ENCODE measurements at places on chromosomes 16 and 17.
A peak's percentile ranks its signal among the peaks of the same experiment; 100 is the strongest.

- no peaks in the 10 kb centered on the region for H3K27me3 ChIP-seq
- H3K4me1 ChIP-seq: peaks cover 10% of the 10 kb centered on the region
- no peaks in the 10 kb centered on the region for H3K36me3 ChIP-seq
- no peak overlapping the region for H3K27ac ChIP-seq
- DNase-seq: no peak
- H3K4me3 ChIP-seq: no peak overlapping the region
Observed at GRCh38 chr16:83105279-83106077, 478.7 kb downstream of the CDH13 start.

- H3K36me3 ChIP-seq: no peaks in the 10 kb centered on the region
- H3K4me3 ChIP-seq: no peak overlapping the region
- no peak for DNase-seq
- no peak overlapping the region for H3K27ac ChIP-seq
- no peaks in the 10 kb centered on the region for H3K4me1 ChIP-seq
Observed at GRCh38 chr17:33277436-33278100, 15.5 kb downstream of the ASIC2 start.

GRCh38 chr16:4042581-4042980, 73.7 kb downstream of the ADCY9 start:
- no peak overlapping the region for H3K4me3 ChIP-seq
- H3K27me3 ChIP-seq: no peaks in the 10 kb centered on the region
- H3K27ac ChIP-seq: no peak overlapping the region

DNA sequence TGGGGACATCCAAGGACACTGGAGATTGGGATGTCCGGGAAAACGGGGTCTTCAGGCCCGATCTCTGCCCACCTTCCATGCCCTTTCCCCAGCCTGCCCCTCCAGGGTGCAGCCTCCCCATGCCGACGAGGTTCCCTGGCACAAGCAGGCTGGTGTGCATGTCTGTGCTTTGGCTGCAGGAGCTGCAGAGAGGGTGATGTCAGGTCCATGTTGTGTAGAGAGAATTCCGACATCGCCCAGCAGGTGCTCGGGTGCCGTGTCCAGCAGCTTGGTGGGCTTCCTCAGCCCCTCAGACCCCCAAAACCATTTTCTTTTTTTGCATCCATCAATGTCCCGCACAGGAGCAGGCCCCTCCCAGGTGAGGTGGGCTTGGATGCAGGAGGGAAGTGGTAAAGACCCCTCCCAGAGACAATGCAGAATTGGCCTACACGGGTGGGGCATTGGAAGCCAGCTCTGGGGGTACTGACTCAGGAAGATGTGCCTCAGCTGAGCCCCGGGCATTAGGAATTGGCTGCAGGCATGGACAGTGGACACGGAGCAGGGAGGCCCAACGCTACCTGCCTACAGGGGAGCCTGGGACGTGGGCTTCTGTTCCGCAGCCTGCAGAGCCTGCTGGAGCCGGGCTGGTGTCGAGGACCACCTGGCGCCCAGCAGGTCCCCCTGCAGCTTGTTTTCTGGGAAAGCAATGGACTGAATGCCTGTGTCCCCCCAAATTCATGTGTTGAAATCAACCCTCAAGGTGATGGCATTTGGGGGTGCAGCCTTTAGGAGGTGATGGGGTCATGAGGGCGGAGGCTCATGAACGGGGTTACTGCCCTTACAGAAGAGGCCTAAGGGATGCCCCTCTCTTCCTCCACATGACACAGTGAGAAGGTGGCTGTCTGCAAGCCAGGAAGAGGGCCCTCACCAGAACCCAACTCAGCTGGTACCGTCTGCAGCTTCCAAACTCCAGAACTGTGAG, 97.5 kb downstream of the METRNL start:
- H3K4me3 ChIP-seq: no peak overlapping the region
- no peak for DNase-seq
- H3K27me3 ChIP-seq: no peaks in the 10 kb centered on the region
- peaks cover 40% of the 10 kb centered on the region for H3K4me1 ChIP-seq
- no peak overlapping the region for H3K27ac ChIP-seq

GRCh38 chr17:75049057-75049456, 2.0 kb downstream of the KCTD2 start:
- H3K36me3 ChIP-seq: peaks cover 7% of the 10 kb centered on the region
- no peak for DNase-seq
- H3K27ac ChIP-seq: no peak overlapping the region
- H3K4me3 ChIP-seq: peak overlapping the region; percentile 100
- H3K4me1 ChIP-seq: peaks cover 21% of the 10 kb centered on the region

GRCh38 chr17:49496183-49496866, 1.2 kb downstream of the NGFR start:
- H3K4me1 ChIP-seq: peaks cover 19% of the 10 kb centered on the region
- H3K36me3 ChIP-seq: no peaks in the 10 kb centered on the region
- peak; percentile 84 for DNase-seq

- DNase-seq: peak; percentile 80
- no peaks in the 10 kb centered on the region for H3K36me3 ChIP-seq
- no peak overlapping the region for H3K4me3 ChIP-seq
- no peaks in the 10 kb centered on the region for H3K4me1 ChIP-seq
- H3K27ac ChIP-seq: no peak overlapping the region
Observed at GRCh38 chr17:51322390-51323029, 62.2 kb downstream of the UTP18 start.

- H3K4me1 ChIP-seq: peaks cover 14% of the 10 kb centered on the region
- H3K27me3 ChIP-seq: no peaks in the 10 kb centered on the region
- no peak for DNase-seq
- no peak overlapping the region for H3K27ac ChIP-seq
- no peaks in the 10 kb centered on the region for H3K36me3 ChIP-seq
- H3K4me3 ChIP-seq: no peak overlapping the region
Observed at GRCh38 chr17:69492410-69493071, 78.0 kb downstream of the MAP2K6 start.

DNA sequence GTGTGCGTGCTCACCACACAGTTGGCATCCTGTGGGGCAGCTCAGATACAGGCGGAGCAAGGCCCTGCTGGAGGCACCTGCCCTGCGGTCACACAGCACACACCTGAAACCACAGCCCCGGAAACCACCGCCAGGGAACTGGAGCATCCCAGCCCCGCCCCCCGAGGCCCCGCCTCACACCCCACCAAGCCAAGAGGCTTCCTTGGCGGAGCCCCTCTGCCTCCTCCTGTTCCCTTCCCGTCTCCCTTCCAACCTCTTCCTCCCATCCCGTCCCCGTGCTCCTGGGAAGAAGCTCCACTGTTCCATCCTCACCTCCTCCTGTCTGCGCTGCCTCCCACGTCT, 205.5 kb downstream of the NTN1 start:
- DNase-seq: no peak
- H3K27ac ChIP-seq: no peak overlapping the region
- no peaks in the 10 kb centered on the region for H3K36me3 ChIP-seq
- no peaks in the 10 kb centered on the region for H3K27me3 ChIP-seq

- DNase-seq: no peak
- no peaks in the 10 kb centered on the region for H3K27me3 ChIP-seq
- no peaks in the 10 kb centered on the region for H3K4me1 ChIP-seq
- no peak overlapping the region for H3K27ac ChIP-seq
- H3K4me3 ChIP-seq: no peak overlapping the region
- H3K36me3 ChIP-seq: no peaks in the 10 kb centered on the region
Observed at GRCh38 chr17:2863204-2863603, 67.0 kb downstream of the RAP1GAP2 start.

GRCh38 chr17:9309216-9309615, 266.4 kb downstream of the STX8 start:
- no peaks in the 10 kb centered on the region for H3K27me3 ChIP-seq
- no peak overlapping the region for H3K27ac ChIP-seq
- H3K36me3 ChIP-seq: no peaks in the 10 kb centered on the region
- no peaks in the 10 kb centered on the region for H3K4me1 ChIP-seq
- H3K4me3 ChIP-seq: no peak overlapping the region
- DNase-seq: no peak

DNA sequence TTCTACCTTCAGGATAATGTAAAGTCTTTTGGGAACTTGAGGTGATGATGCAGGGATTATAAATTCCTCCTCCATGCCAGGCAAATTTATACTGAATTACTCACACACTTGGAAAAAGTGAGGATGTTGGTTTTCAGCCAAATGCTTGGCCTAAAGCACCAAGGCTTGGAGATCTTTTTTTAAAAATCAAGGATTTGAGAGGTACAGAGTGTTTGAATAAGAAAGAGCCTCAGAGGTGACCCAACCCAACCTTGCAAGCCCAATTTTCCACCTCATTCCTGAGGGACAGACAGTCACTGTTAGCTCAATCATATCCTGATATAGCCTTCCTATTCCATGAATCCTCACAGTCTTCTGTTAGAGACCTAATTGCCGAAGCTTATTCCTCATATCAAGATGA, 14.0 kb downstream of the GRIN2A start:
- H3K4me3 ChIP-seq: no peak overlapping the region
- no peaks in the 10 kb centered on the region for H3K36me3 ChIP-seq
- no peaks in the 10 kb centered on the region for H3K27me3 ChIP-seq
- DNase-seq: no peak

GRCh38 chr16:77330332-77331042, 104.3 kb downstream of the ADAMTS18 start:
- H3K27me3 ChIP-seq: no peaks in the 10 kb centered on the region
- no peak for DNase-seq
- no peak overlapping the region for H3K27ac ChIP-seq

GRCh38 chr16:68961778-68962402, 118.6 kb downstream of the TANGO6 start:
- H3K4me1 ChIP-seq: peaks cover 7% of the 10 kb centered on the region
- no peak overlapping the region for H3K4me3 ChIP-seq
- H3K36me3 ChIP-seq: no peaks in the 10 kb centered on the region
- no peak overlapping the region for H3K27ac ChIP-seq
- no peaks in the 10 kb centered on the region for H3K27me3 ChIP-seq
- DNase-seq: no peak

DNA sequence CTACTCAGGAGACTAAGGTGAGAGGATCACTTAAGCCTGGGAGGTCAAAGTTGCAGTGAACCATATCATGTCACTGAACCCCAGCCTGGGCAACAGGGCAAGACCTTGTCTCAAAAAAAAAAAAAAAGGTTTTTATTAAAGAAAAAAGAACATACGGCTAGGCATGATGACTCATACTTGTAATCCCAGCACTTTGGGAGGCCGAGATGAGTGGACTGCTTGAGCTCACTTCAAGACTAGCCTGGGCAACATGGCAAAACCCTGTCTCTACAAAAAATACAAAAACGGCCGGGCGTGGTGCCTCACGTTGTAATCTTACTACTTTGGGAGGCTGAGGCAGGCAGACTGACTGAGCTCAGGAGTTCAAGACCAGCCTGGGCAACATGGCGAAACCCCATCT, 38.4 kb downstream of the RANBP10 start:
- no peaks in the 10 kb centered on the region for H3K27me3 ChIP-seq
- no peak for DNase-seq
- H3K4me1 ChIP-seq: no peaks in the 10 kb centered on the region
- peaks cover 6% of the 10 kb centered on the region for H3K36me3 ChIP-seq

DNA sequence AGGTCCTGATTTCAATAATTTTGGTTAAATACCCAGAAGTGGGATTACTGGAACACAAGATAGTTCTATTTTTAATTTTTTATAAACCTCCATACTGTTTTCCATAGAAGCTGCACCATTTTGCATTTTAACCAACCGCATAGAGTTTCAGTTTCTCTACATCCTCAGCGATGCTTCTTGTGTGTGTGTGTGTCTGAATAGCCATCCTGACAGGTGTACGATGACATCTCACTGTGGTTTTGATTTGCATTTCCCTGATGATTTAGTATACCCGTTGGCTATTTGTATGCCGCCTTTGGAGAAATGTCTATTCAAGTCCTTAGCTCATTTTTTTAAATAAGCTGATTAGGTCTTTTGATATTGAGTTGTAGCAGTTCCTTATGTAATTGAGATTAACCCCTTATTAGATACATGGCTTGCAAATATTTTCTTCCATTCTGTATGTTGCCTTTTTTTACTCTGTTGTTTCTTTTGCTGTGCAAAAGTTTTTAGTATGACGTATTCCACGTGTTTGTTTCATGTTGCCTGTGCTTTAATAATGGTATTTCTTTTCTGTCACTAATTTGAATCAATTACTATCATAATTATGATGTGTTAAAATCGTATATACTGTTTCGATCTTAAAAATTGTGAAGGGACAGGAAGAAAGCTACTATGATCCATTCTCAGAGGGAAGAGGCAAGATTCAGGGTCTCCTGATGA, 227.2 kb upstream of the MON1B start:
- H3K36me3 ChIP-seq: no peaks in the 10 kb centered on the region
- peak overlapping the region; percentile 58 for H3K27ac ChIP-seq
- H3K27me3 ChIP-seq: no peaks in the 10 kb centered on the region
- DNase-seq: peak; percentile 93
- peak overlapping the region; percentile 38 for H3K4me3 ChIP-seq

- H3K27ac ChIP-seq: no peak within 1 kb of the TSS
- no peaks in the 10 kb centered on the region for H3K27me3 ChIP-seq
- DNase-seq: peak; percentile 94
- peaks cover 12% of the 10 kb centered on the region for H3K36me3 ChIP-seq
- peak within 1 kb of the TSS; percentile 70 for H3K4me3 ChIP-seq
Observed at GRCh38 chr17:42773290-42774035, at the start of gene VPS25. TSS of gene VPS25 (plus strand) at chr17:42773449. CDS start at chr17:42773476, 27 bp downstream.

DNA sequence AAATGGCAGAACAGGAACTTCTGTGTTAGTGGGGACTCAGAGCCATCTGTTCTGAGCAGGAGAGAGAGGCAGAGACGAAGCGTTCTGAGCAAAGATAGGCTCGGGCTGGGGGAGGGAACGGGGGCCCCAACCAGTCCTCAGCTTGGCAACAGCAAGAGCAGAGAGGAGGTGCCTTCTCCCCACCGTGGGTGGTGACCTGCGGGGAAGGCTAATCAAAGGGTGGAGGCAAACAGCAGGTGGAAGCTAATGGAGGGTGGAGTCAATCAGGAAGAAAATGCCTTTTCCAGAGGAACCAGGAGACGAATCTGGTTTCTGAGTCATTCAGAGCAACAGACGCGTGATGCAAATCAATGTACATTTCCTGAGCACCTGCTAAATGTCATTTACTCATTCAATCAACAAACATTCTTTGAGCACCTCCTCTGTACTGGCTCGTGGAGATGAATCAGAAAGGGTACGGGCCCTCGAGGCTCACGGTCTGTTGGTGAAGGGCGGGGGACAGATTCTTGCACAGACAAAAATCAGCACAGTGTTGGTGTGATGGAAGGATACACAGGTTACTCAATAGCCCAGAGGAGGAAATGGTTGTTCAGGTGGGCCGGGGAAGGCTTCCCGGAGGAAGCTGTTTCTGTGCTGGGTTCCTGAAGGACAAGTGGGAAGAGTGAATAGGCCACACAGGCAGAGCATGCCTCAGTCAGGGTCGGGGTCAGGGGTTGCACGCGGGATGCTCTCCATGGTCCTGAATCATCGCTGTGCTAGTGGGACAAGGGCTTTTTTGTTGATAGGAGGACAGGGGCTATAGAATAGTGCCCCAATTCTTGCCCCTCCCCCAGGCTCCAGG, 5.7 kb upstream of the SPNS2 start:
- H3K36me3 ChIP-seq: no peaks in the 10 kb centered on the region
- H3K4me1 ChIP-seq: peaks cover 10% of the 10 kb centered on the region
- DNase-seq: peak; percentile 74
- no peaks in the 10 kb centered on the region for H3K27me3 ChIP-seq
- H3K4me3 ChIP-seq: no peak overlapping the region
- no peak overlapping the region for H3K27ac ChIP-seq

- no peak overlapping the region for H3K4me3 ChIP-seq
- DNase-seq: no peak
- no peak overlapping the region for H3K27ac ChIP-seq
- H3K27me3 ChIP-seq: peaks cover 3% of the 10 kb centered on the region
- H3K36me3 ChIP-seq: no peaks in the 10 kb centered on the region
- H3K4me1 ChIP-seq: no peaks in the 10 kb centered on the region
Observed at GRCh38 chr17:58052407-58052806, 30.8 kb upstream of the DYNLL2 start.
